ENCODE measurements at places on chromosomes 4 and X. TPM values are rescaled to one million over a fixed set of nuclear protein-coding genes. Genes with fewer than 3 reads are reported as not detected.
A peak's percentile ranks its signal among the peaks of the same experiment; 100 is the strongest.

DNA sequence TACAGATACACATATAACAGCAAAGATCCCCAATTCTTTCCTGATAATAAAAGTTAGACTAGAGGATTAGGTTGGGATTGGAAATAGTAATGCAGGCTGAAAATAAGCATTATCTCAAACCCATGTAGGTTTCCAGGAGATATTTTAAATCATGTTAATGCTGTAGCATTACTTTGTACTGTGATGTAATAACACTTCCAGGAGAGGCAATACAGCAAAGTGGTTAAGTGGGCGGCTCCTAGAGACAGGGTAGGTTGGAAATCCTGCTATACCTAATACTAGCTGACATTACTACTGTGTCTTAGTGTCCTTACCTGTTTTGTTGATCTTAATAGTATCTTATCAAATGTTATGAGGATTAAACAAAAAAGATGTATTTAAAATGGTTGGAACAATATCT is 9.6 kb downstream of the PAICS start:
- DNase-seq, result no peak

DNA sequence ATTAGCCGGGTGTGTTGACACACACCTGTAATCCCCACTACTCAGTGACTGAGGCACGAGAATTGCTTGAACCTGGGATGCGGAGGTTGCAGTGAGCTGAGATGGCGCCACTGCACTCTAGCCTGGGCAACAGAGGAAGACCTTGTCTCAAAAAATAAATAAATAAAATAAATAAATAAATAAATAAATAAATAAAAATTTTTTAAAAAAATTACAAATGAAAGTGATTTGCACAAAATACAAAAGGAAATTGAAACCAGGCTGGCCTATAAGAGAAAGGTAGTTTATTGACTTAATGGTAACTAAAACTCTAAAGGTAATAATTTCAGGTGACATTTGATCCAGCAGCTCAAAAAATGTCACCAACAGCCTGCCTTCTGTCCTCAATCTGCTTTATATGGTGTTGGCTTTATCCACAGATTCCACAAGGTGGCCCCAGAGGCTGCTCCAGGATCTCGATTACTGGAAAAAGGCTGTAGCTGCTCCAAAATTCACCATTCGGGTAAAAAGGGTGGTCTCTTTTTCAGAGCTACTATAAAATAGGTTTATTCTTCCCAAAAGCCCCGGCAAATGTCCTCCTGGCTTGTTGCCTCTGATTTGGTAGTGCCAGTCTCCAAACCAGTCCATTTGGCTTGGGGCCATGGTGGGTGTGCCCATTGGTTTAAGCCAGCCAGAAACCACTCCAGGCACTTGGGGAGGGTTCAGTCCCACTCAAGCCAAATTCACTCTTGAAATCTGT is 61.4 kb upstream of the TRIM2 start:
- DNase-seq, result peak; percentile 80

Gene SULT1E1
- 1.4 TPM for total RNA-seq

DNA sequence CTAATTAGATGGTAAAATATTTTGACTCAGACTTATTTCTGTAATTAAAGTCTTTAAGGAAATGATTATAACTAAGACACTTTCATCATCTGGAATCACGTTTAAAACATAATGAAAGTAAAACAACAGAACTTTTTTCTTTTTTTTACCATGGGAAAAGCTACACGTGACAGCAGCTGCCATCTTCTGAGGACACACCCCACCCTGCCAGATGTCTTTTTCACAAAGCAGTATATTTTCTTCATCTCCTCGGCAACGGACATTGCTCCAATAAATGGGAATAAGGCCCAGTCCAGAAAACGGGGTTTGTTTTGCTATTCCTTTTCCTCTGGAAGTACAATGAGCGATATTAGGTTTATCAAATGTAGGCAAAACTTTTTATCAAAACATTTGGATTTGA is 17.5 kb downstream of the PRSS12 start:
- DNase-seq, result no peak

Measured in upper lobe of right lung (tissue), 1 donor.